ENCODE measurements at places on chromosomes 2 and 18.

GRCh38 chr2:16104315-16104948 lies 164.1 kb downstream of the MYCN start:
- no peak for DNase-seq

DNA sequence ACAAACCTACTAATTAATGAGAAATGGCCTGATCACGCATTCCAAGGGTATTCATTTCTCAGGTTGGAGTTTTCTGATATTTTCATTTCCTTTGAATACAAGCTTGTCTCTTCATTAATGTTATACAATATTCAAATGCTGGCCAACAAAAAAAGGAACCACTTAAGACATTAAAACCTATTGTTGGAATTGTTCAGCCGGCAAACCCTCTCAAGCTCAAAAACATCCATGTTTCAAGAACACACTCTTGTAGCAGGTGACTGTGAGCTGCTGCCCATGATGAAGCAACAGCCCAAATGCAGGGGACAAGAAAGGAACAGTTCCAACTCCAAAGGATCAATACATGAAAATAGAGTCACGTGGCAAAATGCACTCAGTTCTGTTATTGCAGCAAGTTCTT lies 454.5 kb downstream of the BCL11A start:
- DNase-seq, result no peak

DNA sequence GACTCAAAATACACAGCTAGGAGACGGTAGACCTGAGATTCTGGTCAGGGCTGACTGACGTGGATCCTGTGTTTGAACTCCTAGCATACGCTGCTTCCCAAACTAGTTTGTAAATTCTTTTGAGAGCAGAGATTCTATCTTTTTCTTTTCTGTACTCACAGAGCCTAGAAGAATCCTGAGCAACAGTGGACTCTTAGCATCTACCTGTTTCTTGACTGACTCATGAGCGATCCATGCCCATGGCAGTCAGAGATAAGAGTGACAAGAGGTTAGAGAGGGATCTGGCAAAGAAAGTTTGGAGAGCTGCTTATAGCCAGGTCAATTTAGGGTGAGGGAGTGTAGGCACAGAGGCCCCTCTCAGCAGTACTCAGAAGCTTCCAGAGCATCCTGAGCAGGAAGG lies 41.1 kb upstream of the PPP1CB start:
- DNase-seq, result no peak

- no peak for DNase-seq
These were observed 37.1 kb upstream of the TNFRSF11A start for GRCh38 chr18:62287781-62288664.

GRCh38 chr2:69466728-69467127 lies 29.5 kb upstream of the NFU1 start:
- DNase-seq, result no peak

- no peak for DNase-seq
These were observed 64.9 kb upstream of the KIF5C start for GRCh38 chr2:148810081-148810480.

- no peak for DNase-seq
These were observed 32.4 kb upstream of the EML4 start for GRCh38 chr2:42136782-42137124.

- no peak for DNase-seq
These were observed 20.7 kb downstream of the SFT2D3 start for GRCh38 chr2:127721978-127722355.

- DNase-seq, result no peak
These were observed 46.9 kb downstream of the TFCP2L1 start for GRCh38 chr2:121237980-121238665.

- no peak for DNase-seq
These were observed 4.5 kb downstream of the PCBP1 start for GRCh38 chr2:70091816-70092215.

DNA sequence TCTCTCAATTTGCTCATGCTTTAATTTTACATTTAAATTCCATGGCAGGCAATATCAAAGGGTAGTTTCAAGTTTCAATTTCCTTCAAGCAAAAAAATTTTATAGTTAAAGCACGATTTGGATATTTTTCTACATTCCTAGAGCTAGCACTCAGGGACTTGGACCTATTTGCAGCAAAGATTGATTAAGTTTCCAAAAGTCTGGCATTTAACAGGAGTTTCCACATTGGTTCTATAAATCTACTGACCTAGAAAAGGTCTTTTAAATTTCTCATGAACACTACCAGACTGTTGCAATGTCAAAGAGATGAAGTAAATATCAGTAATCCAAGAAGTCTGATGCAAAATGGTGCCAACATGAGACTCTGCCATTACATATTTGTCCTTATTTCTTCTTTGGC lies 253.7 kb upstream of the LINC00305 start:
- no peak for DNase-seq

Measured in GM12864 (cell line).